NCI-H1694 (cell line): ENCODE measurements at places on chromosomes 5 and 9.

GRCh38 chr5:155700333-155700732, 626.6 kb upstream of the SGCD start:
- DNase-seq: no peak

- no peak for DNase-seq
These were observed 57.7 kb downstream of the APC start for GRCh38 chr5:112795342-112795741.

DNA sequence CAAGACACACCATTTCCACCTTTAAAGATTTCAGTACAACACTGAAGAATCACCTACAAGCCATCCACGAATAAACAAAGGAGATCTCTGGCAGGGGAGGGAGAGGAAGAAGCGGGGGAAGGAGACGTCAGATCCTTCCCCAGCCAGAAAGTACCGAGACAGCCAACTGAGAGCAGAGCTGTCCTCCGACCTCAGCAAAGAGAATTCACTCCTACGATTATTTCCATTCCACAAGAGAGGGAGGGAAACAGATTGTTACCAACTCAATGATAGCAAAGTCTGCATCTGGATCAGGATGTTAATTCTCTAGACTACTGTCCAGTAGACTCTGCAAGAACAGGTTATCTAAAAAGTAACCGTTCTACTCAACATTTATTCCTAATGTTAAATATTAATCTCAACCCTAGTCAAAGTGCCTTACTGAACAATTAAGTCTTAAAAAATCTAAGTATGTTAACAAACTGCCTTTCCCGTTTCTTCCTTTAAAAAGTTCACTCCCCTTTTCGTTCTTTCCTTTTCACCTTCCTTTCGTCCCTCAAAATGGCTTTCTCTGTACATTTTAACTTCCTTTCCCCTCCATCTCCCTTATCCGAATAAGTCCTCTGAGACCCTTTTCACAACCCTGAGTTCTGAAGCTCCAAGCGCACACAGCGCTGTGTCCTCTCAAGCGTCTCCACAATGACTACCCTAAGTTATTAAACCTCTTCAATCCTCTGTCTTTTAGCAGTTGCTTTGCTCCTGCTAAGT, 1.4 kb downstream of the CHD1 start:
- DNase-seq: no peak

DNA sequence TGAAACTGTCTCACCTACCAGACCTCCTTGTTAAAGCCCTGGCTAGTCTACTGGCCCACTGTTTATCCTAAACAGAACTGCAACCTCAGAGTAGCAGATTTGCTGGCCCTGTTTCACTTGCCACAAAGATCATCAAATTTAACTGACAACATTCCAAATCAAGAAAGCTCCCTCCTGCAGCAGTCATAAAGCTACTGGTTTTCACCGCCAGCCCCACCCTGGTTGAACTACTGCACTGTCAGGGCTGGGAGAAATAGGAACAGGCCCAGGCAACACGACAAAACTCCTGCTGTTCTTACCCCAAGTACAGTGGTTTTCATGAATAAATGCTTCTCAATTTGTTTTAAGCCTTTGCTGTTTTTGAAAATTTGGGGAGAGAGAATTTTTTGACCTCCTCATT, 63.0 kb downstream of the NR6A1 start:
- DNase-seq: no peak

DNA sequence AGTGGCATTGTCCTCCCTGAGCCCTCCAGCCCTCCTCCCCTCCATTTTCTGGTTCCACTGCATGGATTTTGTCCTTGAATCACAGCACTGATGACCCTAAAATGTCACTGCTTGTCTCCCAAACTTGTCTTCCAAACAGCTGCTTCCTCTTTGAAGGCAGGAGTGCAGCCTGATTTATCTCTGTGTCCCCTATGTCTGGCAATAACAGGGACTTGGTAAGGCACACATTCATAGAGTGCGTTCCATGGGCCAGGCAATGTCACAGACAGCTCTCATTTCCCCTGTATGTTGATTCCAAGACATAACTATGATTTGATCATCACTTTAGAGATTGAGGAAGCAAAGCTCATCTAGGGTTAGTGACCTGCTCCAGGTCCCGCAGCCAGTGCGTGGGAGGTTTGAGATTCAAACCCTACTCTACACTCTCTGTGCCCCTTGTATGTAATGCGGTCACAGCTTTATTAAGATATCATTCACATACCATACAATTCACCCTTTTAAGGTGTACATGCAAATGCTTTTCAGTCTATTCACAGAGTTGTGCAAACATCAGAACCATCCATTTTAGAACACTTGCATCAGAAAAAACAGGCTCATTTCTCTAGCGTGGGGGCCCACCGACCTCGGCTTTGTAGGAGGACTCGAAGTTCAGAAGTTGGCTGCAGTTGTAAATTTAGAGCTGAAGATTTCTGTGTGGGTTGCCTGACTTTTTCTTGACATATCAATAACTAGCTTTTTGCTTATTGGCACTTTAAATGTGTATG, 28.4 kb upstream of the BOD1 start:
- no peak for DNase-seq

DNA sequence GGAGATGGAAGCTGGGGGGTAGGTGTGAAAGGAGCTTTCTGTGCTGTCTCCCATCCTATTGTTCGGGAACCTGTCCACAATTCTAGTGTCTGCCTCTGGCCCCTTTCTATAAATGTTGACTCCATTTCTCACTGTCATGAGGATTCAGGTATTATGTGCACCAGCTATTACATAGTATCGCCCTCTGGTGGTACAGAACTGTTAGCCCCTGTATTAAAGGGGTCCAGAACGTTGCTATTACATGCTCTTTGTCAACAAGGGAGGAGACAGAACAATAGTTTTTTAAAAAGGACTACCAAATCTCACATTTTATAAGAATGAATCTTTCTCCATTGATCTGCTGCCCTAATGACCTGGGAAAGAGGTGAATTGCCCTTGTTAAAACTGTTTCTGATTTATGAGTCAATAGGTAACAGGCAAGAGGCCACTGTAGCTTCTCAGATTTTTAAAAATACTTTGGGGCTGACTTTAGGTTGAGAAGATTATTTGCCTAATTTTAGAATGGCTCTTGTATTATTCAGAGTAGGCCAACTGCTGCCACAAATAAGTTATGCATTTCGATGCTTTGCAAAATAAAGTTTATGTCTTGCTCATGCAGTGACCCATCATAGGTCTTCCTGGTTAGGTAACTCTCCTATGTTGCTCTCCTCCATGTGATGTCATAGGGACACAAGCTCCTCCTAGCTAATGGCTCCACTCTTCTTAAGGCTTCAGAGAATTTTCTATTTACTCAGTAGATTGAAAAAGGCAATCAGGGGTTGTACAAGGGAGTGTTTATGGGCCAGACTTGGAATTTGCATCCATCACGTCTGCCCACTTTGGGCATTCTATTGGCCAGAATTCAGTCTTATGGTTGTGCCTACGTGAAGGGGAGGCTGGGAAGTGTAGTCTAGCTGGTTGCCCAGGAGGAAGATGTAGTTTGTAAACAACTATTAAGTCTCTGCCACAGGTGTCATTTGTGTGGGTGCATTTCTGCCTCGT, 20.8 kb downstream of the DCANP1 start:
- peak; percentile 70 for DNase-seq

GRCh38 chr9:92032891-92033290, 82.3 kb downstream of the SPTLC1 start:
- no peak for DNase-seq

- DNase-seq: no peak
These were observed 379.6 kb downstream of the MLLT3 start for GRCh38 chr9:20242510-20243189.

DNA sequence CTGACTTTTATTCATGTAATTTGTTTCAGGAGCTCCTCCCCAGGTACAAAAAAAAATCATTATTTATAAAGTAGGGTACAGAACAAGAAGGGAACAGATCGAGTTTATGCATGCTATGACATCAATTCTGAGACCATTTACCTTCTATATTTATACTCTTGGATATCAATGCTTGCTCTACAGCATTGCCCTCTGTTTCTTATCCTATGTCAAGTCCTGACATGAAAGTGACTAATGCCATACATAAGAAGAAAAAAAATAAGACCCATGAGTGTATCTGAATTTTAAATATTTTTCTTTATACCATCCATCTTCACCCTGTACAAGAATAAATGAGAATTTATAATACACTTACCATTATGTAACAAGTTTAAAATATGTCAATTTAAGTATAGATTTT, 2016.3 kb upstream of the CDH9 start:
- DNase-seq: no peak

GRCh38 chr5:141617682-141618029, 1.1 kb downstream of the DIAPH1 start:
- no peak for DNase-seq
